ENCODE measurements at places on chromosomes 1 and 21.

- DNase-seq: no peak
Measured at GRCh38 chr1:67324068-67324467, 16.4 kb downstream of the IL12RB2 start.

DNA sequence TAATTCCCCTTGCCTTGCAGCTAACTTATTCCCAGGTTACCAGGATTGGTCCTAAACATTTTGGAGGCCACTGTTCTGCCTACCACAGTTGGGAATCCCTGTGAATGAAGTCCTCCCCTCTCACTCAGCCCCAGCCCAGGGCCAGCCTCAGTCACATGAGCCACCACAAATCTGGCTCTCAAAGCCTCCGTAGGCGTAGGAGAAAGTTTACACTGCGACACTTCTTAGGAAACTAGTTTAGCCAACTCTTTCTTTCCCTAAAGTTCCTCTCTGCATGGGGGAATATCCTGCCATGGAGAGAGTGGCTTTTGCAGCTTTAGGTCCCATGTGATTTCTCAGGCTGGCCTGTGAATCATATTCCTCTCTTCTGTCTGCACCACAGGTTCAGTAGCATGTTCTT lies 45.7 kb upstream of the ETV3 start:
- DNase-seq: no peak

GRCh38 chr21:36918291-36918690 lies 48.2 kb downstream of the HLCS start:
- no peak for DNase-seq

DNA sequence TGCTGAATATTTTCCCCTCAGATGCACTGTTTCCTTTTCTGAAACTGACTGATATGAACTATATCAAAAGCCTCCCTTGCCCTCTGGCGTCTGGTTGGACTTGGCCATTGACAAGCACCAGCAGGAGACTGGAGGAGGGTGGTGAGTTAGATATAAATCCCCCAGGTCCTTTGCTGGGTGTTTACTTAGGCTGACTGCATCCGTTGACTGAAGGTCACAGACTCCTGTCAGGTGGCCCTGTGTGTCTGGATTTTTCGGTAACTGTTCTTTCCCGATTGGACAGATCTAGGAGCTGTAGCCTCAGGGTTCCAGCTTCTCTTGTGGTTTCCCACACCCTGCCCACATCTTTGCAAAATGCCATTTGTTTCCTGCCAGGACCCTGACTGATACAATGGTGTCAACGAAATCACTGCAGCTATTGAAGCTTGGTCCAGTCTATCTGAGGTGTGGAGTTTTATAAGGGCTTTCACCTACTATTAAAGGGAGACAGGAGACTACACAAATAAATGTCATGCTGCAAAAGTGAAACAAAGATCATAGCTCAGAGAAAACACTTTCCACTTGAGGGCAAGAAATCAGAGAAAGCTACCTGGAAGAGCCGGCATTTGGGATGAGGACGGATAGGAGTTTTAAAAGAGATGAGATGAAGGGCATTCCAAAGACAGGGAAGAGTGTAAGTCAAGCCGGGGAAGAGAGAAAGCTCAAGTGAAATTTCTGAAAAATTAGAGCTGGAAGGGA lies 1.5 kb upstream of the MAGI3 start:
- peak; percentile 21 for DNase-seq

GRCh38 chr21:18608226-18608625 lies 204.6 kb upstream of the TMPRSS15 start:
- no peak for DNase-seq

DNA sequence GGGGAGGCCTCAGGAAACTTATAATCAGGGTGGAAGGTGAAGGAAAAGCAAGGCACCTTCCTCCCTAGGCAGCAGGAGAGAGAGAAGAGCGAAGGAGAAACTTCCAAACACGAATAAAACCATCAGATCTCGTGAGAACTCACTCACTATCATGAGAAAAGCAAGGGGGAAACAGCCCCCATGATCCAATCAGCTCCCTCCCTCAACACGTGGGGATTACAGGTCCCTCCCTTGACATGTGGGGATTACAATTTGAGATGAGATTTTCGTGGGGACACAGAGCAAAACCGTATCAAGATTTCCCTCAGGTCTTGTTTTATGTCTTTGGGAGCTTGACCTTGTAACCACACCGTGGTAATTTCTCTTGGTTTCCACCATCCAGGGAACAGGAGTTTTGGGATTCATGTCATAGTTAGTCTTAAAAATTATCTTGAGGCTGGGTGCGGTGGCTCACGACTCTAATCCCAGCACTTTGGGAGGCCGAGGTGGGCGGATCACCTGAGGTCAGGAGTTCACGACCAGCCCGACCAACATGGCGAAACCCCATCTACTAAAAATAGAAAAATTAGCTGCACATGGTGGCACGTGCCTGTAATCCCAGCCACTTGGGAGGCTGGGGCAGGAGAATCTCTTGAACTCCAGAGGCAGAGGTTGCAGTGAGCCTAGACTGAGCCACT lies 47.2 kb upstream of the NBPF3 start:
- DNase-seq: no peak

DNA sequence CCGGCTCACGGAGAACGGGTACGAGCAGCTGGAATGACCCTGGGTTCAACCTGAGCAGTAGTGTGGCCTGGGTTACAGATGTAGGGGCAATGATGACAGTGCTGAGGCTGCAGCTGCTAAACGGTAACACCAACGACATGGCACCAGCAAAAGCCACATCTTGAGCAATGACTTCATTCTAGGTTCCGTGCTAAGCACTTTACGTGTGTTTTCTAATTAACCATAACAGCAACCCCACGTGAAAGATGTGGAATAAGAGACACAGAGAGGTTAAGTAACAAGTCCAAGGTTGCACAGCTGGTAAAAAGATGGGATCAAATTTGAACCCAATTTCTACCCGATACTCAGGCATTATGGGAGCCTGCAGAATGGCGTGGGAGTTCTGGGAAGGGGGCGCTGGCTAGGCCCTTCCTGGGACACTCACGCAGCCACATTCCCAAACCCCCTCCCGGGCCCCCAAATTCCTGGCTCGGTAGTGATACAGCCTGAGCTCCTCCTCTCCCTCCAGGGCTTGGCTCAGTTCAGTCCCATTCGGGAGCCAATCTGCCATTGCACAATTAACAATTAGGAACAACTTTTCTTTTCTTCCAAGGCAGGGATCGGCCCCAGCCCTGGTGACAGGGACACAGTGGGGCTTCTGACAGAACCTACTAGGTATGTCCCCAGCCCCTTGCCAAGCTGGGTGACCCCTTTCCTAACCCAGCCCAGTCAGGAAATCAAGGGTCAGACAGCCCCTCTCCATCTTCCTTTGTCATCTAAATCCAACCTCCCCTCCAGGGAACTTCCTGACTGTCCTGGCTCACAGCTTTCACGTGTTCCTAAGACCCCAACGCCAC lies 23.8 kb upstream of the ECE1 start:
- DNase-seq: no peak

- no peak for DNase-seq
Measured at GRCh38 chr1:28036431-28036830, 52.0 kb downstream of the EYA3 start.

GRCh38 chr21:15423676-15424445 lies 305.9 kb upstream of the USP25 start:
- DNase-seq: no peak

GRCh38 chr1:18114726-18115410 lies 7.3 kb downstream of the IGSF21 start:
- DNase-seq: no peak

DNA sequence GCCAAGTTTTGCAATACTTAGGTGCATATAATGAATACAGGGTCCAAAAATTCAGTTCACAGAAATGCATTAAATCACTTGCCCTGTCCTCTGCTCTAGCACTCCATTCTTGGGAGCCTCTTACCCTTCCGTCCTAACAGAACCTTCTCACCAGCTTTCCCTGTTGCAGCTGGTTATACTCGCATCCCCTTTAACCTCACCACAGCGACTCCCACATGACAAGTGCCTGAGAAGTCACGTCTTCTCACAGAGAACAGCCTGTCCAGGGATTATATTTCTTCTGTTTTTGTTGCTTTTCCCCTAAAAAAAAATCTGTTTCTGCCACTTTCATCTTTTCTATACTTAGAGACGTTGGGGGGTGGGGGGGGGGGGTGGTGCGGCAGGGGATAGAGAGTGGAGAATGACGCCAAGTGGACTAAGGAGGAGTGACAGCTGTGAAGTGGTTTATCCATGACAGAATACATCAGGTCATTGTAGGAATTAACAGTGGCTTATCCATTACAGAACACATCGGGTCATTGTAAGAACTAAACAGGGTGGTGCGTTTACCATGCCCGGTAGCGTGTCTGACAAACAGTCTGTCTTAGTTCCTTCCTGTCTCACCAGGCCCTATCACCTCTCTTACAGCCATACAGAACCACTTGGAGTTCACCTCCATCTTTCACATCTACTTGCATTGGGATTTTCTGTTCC lies 117.6 kb downstream of the UBE2U start:
- DNase-seq: no peak

DNA sequence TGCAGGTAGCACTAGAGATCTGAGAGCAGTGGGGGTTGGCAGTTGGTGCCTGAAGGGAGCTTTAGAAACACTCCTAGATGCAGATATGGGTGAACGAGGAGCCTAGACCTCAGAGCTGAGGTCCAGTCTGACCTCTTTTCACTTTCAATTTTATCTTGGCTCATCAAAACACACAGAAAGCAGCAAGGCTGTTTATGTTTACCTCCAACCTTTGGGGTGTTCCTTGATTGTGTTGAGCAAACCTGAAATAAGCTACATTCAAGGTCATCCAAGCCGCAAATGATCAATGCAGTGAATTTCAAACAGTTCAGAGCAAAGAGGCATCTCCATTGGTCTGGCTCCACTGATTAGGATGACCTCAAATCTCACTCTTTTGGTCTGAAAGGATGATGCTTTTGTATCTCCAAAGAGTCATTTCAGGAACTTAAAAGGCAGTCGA lies 1.3 kb downstream of the LY9 start:
- DNase-seq: no peak

GRCh38 chr1:100530880-100531487 lies 7.0 kb upstream of the GPR88 start:
- no peak for DNase-seq

DNA sequence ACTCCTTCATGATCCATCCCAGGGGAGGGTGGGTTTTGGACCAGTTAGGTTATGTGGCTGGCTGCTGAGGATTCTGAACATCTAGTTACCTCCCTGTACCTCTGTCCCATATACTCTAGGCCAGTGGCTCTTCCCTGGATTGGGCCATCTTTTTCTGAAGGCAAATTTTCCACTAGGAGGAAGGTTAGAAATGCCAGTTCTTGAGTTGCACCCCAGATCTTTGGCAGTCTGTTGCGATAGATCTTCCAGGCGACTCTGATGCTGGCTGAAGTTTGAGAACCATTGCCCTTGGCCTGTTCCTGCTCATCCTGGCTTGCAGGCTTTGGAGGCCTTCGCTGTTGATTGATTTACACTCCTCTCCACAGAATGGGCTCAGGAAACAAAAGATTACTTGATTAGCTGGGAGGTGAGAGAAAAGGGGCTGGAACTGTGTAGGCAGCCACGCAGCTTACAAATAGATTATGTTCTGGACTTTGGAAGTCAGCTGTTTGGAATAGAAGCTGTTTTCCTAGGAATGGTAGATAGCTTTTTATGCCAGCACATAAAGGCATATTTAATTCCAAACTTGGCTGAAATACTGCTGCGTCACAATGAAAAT lies 110.1 kb downstream of the MRPS6 start:
- no peak for DNase-seq

GRCh38 chr21:38088916-38089762 lies 167.7 kb upstream of the KCNJ15 start:
- DNase-seq: no peak

DNA sequence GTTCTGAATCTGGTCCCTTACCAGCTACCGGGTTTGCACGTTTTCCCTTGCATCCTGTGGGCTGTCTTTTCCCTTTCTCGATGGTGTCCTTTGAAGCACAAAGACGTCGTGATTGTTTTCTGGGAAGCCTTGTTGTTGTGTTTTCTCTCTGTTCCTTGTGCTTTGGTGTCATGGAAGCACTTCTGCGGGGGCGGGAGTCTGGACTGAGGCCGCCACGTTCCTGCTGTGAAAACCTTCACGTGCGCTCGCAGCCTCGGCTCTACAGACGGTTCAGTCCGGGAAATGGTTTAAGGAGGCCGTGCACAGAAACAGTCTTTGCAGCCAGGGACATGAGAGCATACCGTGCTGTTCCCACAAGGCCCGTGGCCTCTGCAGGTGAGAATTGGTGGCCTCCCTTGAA lies 68.5 kb downstream of the SKI start:
- DNase-seq: no peak

- peak; percentile 73 for DNase-seq
Measured at GRCh38 chr1:43933386-43934100, at the start of gene ARTN. Gene ARTN, plus strand, starts transcription at chr1:43933801. Its CDS starts 1,856 bp downstream, at chr1:43935657.

DNA sequence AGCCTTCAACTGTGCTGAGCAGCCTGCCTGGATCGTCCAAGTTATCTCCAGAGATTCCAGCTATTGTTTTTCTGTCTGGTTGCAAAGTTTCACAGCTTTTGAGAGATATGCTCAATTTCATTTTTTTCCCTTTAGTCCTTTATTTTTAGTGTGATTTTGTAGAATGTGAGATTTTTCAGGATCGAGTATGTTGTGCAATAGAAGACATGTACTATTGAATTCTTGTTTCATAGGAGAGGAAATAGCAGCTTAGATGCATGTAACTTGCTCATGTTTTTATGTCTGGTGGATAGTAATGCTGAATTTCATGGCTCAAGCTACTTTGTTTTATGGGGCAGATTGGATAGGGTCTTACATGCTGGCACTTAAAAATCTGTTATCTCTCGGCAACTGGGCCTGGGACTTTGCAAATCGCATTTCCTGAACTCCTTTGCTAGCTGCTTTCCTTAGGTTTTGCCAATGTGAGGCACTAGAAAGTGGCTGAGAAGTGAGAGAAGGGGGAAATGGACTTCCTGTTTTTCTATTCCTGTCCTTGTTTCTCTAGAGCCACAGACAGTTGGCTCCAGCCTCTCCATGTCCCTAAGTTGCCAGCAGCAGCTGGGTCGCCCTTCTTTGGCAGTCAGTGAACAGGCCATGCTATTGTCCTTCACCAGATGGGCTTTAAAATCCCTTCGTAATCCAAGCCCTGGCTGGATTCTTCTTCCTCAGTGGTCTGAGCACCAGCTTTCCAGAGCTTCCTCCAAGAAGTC lies 101.4 kb upstream of the PDE4B start:
- DNase-seq: no peak

DNA sequence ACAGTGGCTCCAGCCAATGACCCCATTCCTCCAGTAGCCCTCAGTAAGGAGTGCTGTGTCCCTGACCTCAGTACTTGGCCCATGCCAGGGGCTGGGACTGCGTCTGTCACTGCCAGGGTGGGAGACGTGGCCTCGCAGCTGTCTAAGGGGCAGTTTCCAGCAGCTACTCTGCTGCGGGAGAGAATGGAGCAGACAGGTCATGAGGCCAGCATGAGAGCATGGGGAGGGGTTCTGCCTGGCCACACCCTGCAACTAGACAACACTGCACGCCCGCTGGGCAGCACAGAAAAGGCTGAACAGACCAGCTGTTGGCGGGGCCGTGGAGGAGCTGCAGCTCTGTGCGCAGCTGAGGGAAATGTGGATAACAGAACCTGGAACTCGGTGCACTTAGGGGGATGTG lies 91.6 kb upstream of the COL6A1 start:
- DNase-seq: no peak

GRCh38 chr1:2255420-2256369 lies 27.6 kb downstream of the SKI start:
- DNase-seq: peak; percentile 30

GRCh38 chr1:24491577-24492360 lies 10.9 kb upstream of the RCAN3 start:
- no peak for DNase-seq

All from RWPE1 (cell line).